ENCODE measurements at places on chromosomes 4 and X.
A peak's percentile ranks its signal among the peaks of the same experiment; 100 is the strongest.

- DNase-seq = no peak
Observed at GRCh38 chr4:167555338-167556022, 321.2 kb upstream of the SPOCK3 start.

DNA sequence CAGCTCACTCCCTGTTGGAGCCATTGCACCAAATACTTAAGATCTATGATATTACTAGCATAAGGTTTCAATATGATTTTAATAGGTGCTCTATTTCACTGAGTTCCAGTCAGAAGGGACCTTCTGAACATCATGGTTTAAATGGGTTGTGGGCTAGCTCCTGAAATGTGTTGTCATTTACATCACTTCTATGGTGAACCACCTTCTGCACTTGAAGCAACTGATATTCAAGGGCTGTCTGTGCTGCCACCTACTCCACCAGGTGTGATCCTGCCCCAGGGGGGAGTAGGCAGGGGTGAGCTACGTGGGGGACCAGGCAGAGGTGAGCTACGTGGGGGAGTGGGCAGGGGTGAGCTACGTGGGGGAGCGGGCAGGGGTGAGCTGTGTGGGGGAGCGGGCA, 35.2 kb downstream of the RNF175 start:
- DNase-seq = no peak

DNA sequence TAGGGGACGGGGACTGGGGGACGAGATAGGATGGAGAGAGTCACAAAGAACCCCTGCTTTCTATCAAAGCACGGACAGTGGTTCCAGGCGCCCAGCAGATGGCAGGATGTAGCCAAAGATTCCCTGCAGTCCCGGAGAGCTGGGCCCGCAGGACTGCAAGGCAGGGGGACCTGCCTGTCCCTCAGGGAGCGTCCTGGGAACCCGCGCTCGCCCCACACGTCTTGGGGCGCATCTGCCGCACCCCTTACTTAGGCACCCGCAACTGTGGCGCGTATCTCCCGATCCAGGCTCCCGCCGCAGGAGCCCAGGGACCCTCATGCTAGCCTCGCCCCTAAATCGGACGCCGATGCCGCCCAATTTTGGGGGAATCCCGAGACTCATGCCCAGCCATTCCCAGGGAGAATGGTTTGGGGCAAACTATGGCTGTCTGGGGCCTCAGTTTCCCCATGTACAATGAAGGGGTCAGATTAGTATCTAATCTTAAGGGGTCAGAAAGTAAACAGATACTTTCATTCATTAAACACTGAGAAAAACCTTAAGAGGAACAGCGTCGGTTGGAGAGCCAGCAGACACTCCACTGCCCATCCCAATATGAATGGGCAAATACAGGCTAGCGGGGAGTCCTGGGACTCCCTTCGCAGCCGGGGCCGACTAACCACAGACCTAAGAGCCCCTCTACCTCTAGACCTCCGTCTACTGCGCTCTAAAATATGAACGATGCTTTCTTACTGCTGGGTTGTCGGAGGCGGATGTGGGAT, 581 bp upstream of the STK32B start:
- DNase-seq = no peak

DNA sequence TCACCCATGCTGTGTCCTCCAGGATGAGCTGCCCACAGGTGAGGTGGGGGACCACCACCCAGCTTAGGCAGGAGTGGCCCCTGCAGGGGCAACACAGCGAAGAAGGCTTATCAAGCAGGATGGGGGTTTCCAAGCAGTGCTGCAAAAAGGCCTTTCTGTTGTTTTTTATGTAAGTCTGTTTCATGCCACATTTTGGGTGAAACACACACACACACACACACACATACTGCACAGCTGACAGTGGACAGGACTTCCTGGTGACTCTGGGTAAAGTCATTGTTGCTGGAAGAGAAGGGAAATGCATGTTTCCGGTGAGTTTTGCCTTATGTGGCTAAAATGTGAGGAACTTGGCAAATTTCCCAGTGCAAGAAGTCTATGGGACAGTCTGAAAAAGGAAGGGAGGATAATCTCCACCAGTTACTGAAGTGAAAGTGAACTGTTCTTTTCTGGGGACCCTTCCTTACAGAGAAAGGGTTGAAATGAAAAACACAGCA, 119.2 kb downstream of the IRF2 start:
- peak; percentile 27 for DNase-seq

DNA sequence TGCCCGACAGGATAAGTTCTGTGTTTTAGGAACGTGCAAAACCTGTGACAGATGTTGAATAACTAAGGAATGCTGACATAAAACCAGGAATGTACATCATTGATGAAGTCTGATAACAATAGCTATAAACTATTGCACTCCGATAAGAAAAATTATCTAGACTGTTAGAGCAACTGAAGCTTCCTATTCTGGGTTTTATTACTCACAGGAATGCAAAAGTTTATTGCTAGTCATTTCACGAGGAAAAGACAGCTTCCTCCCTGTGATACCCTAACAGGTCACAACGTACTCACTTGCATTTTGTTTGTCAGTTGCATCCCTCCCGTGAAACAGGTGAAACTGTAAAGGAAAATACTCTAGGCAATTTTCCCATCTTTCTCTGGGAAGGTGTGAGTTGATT, 65.9 kb downstream of the CLDN22 start:
- no peak for DNase-seq

DNA sequence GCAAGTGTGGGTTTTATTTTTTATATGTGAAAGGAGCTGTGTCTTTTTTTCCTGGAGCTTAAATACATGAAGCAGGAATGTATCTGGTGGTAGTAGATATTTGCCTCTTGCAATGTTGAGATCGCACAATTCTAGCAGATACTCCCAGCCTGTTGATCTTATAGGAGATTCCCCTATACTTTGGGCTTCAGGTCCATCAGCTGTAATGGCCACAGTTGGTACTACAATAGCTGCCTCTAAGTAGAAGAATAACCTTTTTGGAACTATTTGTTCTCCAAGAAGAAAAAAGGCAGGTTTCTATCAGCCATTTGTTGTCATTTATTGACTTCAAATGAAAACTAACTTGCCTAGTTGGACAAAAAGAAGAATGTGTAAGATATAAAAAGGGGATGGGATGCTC, 37.7 kb downstream of the LIMCH1 start:
- DNase-seq = no peak

DNA sequence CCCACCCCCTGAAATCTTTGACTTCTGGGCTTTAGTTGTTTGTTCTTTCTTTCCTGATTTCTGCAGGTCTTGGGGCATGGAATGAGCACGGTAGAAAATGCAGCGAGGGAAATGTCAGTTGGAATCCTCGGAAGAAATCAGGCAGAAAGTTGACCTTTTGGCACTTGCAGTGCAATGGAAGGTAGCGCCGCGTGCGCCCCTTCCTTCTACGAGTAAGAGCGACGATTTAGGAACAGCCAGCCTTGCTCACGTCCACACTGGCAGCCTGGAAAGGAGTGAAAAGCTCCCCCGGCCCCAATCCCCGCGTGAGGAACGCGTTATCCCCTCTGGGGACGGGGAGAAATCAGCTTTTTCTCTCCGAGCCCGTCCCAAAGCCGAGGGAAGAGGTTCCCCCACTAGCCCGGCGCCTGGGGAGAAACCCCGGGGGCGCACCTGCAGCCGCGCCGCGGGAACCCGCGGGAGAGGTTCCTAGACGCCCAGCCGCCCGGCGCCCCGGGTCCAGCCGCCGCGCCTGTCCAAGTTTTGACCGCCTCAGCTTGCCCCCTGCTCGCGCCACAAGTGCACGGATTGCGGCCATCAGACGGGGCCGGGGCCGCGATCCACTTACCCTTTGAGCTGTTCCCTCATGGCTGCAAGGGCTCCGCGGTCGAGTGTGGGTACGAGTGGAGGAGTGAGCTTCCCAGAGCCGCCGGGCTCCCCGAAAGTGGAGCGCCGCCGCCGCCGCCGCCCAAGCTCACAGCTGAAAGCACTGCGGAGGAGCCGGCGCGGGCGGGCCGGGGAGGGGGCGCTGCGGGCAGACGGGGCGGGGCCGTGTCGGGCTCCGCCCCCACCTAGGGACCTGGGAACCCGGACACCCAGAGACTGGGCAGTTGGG, 194.6 kb upstream of the FTHL17 start:
- DNase-seq = no peak

GRCh38 chr4:38800961-38801450, 3.6 kb downstream of the TLR1 start:
- DNase-seq = no peak
